ENCODE measurements at places on chromosomes 2 and 18.
A peak's percentile ranks its signal among the peaks of the same experiment; 100 is the strongest.

DNA sequence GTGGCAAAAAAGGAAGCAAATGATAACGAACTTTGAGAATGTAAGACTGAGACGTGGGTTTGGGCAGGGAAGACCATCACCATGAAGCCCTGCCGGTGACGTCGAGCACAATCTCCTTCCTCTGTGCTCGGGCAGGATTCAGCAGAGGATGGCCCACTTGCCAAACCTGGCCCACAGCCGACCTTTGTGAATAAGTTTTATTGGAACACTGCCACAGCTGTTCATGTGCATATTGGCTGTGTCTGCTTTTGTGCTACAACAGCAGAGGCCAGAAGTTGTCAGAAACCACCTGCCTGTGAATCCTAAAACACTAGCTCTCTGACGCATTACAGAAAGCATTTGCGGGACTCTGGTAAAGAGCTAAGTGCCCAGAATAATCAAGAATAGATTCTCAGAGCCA is 223.9 kb downstream of the MYT1L start:
- DNase-seq: no peak

DNA sequence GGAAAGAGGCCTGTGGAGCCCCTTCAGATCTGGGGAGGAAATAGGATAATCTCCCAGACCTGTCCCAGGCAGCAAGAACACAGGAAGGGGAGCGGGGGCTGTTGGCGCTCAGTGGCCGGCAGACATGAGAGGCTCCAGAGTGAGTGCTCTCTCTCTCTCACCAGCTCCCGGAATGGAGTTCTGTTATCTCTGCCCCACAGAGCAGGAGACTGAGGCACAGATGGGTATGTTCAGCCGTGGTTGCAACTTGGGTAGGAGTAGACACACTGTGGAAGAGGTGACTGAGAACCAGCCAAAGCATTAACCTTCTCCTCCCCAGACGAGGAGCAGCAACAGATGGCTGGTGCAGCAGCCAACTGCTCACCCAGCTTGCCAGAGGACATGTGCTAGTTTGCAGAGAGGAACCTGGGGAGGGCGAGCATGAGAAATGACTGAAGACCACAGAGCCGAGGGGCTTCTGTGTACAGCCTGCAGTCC is 82.0 kb downstream of the NRP2 start:
- DNase-seq: no peak

- DNase-seq: no peak
These were observed 9.6 kb downstream of the FTCDNL1 start for GRCh38 chr2:199841409-199841808.

- DNase-seq: no peak
These were observed 46.1 kb upstream of the CYTIP start for GRCh38 chr2:157489983-157490382.

DNA sequence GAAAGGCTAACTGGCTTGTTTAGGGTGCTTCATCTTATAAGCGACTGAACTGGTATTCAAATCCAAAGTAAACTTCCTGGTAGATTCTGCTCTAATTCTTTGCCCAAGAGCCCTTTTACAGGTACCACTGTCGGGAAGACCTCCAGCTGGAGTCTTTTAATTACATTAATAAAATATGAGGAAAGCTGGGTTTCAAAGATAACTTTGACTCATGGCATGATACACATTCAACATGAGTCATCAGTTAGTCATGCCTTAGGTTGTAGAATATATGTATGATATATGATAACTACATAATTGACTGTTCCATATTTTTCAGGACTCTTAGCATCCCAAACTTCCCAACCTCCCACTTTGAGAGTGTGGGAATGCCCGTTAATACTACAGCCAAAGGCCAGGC is 32.3 kb downstream of the ZCCHC2 start:
- no peak for DNase-seq

- DNase-seq: no peak
These were observed 96.2 kb upstream of the SNTG2 start for GRCh38 chr2:854460-854859.

DNA sequence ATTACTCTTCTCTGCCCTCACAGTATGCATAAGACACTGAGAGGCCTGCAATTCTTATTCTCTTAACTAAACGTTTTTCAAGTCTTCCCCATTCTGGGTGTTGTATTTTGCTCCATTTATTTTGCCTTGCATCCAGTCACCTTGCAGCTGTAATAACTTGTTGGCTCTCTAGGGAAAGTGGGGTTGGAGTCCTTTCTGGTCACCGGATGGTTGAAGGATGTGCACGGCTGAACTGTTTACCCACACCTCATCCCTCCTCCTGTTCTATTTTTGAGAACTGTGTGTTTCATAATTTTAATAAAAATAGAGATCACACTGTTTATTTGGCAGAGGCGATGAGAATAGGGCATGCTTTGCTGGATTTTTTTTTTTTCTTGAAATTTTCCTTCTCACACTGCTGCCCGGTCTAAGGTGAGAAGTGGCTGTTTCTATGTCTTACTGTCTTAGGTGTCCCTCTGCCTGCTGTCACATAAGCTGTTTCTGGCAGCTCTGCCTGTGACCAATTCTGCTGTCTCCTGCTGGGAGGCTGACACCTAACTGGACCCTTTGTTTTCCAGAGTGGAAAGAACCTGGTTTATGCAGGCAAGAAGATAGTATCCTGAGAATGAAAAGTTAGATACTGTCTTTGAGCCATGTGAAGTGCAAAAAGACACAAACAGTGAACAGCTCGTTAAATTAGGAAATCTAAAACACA is 342.6 kb downstream of the DPP10 start:
- DNase-seq: no peak

DNA sequence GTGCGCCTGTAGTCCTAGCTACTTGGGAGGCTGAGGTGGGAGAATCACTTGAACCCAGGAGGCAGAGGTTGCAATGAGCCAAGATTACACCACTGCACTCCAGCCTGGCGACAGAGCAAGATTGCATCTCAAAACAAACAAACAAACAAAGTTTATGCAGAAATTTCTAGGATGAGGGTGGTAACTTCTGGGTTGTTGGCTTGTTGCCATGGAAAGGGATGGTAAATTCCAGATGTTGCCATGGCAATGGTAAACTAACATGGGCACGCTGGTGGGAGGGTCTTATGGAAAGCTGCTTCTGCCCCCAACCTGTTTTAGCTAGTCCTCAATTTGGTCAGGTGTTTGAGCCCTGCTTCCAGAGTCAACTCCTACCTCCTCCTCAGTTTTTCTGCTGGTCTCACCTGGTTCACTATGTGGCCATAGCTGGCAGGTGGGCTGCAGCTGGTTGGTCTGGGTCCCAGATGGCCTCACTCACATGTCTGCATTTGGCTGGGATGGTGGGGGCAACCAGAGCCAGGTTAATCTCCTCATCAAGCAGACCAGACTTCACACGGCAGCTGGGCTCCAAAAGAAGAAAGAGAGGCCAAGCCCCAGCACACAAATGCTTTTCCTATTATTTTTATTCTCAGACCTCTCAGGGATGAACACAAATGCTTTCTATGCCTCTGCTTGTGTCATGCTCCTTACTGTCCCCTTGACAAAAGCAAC is 26.6 kb upstream of the TEX44 start:
- no peak for DNase-seq

DNA sequence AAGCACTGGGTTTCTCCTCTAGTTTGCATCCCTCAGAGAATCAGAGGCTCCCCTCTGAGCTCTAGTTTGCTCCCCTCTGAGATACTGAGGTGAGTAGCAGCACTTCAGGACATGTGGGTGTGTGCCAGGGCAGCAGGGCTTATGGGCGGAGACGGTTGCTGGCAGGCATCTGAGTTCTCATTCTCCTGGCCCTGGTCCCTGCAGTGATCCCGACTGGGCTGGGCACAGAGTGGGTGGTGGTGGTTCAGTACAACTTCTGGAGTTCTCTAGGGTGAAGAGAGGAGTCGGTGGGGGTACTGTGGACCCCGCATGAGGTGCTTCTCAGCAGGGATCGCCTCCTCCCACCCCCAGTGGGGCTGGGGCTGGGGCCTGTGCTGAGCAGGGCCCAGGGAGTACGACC is 47.9 kb downstream of the BOLA3 start:
- DNase-seq: peak; percentile 30
